ENCODE measurements at places on chromosomes 3 and 15.
A peak's percentile ranks its signal among the peaks of the same experiment; 100 is the strongest.

DNA sequence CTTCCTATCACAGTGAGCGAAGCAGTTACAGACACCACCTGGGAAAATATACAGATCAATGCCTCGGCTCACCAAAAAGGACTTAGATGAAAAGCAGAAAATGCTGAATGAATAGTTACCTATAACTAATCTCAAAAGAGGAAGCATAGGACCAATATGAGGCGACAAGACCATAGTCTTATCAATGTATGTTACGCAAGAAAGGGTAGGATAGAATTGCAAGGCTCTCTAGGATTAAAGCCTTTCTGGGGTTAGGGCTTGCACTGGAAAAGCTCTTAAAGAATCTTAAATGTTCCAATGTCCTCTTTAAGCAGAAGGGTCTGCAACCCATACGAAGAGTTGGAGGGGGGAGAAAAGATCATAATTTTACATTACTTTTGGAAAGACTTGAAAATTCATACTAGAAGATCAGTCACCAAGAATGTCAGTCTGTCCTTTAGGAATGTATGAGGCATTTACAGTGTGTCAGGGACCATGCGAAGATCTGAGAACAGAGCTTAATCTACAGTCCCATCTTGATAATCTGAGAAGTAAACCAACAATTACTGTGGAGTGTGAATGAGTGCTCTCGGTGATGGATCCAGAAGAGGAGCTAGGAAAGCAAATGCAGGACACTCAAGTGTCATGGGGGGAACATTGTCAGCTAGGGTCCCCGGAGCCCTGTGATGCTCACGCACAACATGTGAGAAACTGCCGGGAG lies 185.9 kb downstream of the GREM1 start:
- DNase-seq, result no peak

- DNase-seq, result no peak
Observed at GRCh38 chr3:100087198-100087597, 27.1 kb downstream of the FILIP1L start.

GRCh38 chr3:185552358-185552877 lies at the start of gene LIPH:
Gene LIPH (minus strand): TSS chr3:185552588. CDS start chr3:185552471, 117 bp downstream.
- no peak for DNase-seq

- DNase-seq, result no peak
Observed at GRCh38 chr3:171249245-171249644, 211.0 kb downstream of the TNIK start.

DNA sequence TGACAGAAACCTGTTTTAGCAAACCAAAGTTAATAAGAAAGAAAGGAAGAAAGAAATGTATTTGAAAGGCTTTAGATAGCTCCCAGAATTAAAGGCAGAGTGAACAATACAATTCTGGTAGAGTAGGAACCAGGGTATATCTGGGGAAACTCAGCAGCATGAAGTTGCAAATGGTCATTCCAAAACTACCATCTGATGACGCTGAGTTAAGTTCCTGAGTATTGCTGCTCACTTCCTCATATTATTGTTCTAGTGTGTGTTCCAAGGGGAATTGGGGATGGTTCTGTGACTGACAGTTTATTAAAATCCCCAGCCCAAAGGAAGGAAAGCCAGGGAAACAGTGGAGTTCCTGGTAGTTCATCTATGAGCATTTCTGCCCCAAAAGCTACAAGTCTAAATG lies 88.3 kb upstream of the FRMD4B start:
- DNase-seq, result no peak

DNA sequence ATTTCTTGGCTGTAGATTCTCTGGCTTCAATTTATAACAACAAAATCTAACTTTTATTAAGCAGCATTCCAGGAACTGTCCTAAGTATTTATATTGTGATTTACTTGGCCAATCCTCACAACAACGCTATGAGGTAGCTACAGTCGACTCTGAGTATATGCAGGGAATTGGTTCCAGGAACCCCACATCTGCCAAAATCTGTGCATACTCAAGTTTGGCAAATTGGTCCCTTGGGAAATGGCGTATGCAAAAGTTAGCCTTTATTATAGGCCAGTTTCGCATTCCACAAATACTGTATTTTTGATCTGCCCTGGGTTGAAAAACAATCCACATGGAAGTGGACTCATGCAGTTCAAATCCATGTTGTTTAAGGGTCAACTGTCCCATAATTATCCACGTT lies 53.9 kb downstream of the RAP2B start:
- DNase-seq, result no peak

DNA sequence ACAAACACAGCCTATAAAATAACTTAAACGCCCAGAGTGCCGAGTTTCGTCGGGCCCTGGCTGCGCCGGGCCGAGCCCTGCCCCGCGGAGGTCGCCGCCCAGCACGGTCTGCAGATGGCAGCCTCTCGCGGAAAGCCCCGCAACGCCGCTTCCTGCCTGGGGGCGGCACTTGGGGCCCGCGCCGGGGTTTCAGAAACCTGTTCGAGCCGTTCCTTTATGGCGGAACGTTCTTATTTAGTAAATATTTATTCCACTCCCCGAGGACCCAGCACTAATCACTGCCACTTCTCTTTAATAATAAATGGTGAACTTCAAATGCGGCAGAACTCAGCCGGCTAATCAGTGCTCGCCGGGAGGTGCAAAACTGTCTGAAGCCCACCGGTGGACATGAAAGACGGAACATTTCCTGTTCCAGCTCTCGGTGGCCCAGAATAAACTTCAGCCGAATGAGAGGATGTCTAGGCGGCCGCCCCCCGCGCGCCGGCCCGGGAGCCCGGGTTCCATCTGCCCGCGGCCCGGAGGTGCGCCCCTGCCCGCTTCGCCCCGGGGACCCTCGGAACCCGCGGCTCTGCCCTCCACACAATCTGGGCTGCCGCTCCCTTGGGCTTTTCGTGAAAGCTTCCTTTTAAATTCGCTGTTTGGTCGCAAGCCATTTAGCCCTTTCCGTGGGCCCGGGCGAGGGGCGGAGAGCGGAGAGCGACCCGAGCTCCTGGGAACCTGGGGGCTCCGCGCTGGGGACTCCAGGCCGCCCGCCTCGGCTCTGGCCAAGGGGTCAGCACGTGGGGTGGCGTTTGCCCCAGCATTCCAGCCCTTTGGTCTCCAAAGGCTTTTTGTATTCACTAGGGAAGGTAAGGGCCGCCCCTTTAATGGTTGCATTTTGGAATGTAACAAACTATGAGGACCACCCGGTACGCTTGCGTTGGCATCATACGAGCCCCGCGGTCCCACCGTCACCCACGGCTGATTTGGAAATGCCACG lies 110.8 kb upstream of the ATP11B start:
- DNase-seq, result no peak

- no peak for DNase-seq
Observed at GRCh38 chr3:29521293-29521692, 240.4 kb downstream of the RBMS3 start.

DNA sequence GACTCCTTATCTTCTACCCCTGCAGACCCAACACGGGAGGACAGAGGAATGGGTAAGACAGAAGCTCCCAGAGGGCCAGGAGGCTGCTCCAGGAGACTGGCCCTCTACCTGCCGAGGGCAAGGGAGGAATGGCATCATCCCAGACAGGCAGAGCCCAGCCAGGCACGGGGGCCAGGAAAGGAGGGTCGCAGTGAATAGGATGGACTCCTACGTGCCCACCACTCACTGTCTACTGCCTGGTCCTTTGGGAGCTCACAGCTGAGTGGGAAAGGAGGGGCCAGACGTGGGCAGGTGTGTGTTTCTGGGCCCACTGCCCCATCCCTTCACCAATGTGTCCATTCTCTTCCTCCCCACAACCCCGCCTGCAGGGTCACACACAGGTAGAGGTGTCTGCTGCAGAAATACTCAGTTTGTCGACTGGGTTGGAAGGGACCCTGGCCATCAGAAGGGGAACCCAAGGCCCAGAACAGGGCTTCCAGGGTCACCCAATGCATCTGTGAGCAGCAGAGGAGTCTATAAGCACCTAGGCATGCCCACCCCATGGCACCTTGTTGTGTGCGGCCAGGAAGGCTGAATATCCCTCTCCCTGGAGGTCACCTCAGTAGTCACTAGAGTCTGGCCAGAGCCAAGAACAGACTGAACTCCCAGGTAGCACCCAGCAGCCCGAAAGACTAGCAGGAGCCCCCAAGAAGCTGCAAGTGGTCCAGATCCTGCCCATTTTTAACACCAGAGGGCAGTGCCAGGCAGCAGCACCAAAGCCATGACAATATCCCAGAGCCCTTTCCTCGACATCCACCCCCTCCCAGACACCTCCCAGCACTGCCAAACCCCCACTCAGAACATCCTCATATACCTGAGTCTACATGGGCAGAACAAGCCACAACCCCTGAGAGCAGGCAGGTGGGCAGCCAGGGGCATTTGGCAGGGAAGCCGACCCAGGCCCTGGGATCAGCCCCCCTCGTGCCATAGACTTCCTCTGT lies 24.0 kb downstream of the TKT start:
- DNase-seq, result no peak

DNA sequence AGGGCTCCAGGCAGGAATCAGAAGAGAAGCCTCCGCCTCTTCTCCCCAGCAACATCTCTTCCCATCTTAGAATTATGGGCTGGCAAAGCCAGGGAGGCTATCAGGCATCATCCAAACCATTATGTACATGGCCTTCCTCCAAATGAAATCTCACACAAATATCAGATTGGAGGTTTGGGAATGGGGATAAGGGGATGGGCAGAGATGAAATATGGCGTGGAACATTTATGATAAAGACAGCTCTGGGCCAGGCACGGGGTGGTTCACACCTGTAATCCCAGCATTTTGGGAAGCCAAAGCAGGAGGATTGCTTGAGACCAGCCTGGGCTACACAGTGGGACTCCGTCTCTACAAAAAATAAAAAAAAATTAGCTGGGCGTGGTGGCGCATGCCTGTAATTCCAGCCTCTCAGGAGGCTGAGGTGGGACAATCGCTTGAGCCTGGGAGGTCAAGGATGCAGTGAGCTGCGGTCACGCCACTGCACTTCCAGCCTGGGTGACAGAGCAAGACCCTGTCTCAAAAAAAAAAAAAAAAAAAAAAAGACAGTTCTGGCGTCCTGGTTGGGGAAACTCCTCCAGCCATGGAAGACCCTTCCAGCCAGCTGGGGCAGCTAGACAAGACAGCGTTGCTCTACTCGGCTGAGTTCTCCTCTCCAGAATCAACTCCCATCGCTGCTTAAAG lies 36.6 kb downstream of the CPN2 start:
- DNase-seq, result no peak

DNA sequence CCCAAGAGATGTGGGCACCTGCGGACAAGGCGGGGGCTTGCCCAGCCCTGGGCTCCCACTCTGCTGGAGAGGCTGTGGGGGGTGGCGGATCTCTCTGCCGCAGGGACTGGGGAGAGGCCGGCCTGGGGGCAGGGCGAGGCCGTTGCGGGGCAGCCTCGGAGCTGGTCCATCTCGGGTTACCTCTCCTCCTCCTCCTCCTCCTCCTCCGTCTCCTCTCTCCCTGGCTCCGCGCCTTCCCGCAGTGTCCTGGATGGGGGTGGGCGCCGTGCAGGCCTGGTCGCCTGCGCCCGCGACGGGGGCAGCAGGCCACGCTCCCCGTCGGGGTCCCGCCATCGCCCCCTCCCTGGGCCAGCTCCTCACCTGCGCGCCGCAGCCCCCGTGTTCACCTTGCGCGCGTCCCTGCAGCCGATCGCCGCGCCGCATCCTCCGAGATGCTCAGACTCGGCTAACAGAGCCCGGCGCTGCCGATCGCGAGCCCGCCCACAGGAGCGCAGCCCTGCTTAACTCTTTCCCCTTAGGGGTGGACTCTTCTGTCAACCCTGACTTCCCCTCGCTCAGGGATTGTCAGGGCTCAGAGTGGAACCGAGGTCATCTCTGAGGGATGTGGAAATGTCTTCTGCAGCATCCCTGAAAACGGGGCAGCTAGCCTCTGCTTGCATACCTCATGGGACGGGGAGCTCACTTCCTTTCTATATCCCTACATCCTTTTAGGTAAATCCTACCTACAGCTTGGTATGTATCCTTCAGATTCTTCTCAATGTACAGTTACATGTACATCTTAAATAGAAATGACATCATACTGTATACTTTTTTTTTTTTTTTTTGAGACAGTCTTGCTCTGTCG lies at the start of gene PRRT3:
TSS of gene PRRT3 (minus strand) at position 447 of the 844 bp plus-strand sequence. CDS start 2,293 bp downstream, outside the sequence.
- DNase-seq, result no peak

GRCh38 chr3:183555541-183556081 lies at the start of gene KLHL6:
Gene KLHL6 (minus strand): TSS chr3:183555706. CDS start chr3:183555653, 53 bp downstream.
- peak; percentile 36 for DNase-seq

- DNase-seq, result no peak
Observed at GRCh38 chr15:66573719-66574595, 8.2 kb upstream of the LCTL start.

- DNase-seq, result no peak
Observed at GRCh38 chr15:60208709-60209108, 189.1 kb downstream of the ANXA2 start.

DNA sequence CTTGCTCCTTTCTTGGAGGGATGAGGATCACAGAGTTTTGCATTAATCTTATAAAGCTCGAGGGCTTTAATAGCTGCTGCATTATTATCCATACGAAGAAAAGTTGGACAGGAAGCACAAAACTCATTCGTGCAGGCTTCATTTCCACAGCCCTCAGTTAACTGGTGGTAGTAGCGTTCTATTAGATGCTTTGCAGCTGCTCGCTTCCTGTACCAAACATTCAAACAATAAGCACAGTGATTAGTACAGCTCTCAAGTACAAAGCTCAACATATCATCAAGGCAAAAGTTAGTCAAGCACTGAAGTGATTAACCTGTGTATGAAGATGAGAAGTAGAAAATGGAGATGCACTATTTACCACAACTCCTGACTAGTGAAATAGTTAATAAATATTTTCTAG lies 63.3 kb downstream of the UBE3A start:
- DNase-seq, result no peak

DNA sequence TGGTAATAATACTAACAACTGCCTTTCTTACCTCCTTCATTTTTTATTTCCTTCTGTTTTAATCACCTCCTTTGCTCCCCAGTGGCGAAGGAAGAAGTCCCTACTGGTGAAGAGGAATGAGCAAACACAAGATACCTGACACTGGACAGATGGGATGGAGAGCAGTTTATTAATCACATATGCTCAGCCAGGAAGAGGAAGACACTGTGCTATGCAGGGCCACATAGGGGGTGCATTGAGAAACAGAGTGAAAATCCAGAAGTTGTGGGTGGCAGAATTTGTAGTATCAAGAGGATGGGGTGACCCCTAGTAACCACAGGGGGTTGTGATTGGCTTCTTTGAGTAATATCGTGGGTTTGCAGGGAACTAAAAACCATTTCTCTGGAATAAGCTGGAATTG lies 1041.9 kb downstream of the OTOL1 start:
- no peak for DNase-seq

DNA sequence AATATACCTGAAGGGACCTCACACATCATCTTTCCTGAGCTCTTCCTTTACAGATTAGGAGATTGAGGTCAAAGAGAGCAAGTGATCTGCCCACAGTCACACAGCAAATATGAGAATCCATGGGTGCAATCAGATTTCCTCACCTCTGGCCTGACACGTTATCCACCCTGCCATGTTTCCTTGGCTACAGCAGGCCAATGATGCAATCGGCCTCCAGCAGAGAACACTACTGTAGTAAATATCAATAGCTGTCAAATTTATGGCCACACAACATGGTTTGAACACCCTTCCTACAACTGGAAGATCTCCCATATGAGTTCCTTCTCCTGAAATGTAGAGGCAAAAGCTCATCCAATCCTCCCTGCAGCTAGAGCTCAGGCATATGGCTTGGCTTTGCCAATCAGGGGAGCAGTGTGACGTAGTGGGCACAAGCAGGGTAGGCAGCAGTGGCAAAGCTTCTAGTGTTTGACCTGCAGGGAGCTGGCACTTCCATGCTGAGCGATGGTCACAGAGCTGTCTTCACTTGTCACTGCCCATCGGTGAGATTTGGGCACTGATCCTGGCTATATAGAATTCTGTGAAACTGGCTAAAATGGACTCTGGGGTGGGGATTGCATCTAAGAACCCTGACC lies 271.3 kb downstream of the TJP1 start:
- no peak for DNase-seq

GRCh38 chr3:40258555-40258954 lies 51.0 kb upstream of the EIF1B start:
- DNase-seq, result no peak

GRCh38 chr3:73249047-73249446 lies 187.6 kb downstream of the EBLN2 start:
- DNase-seq, result no peak

All from stimulated activated CD8-positive, alpha-beta memory T cell treated with anti-CD3 and anti-CD28 coated beads, Interleukin-4, amount 100 ng/mL, for 1 hour (primary cell).